ENCODE measurements at places on chromosomes 6 and 20.

GRCh38 chr20:32792316-32792715 is 27.4 kb upstream of the MAPRE1 start:
- no peak for DNase-seq

GRCh38 chr6:14674458-14674857 is 556.9 kb downstream of the CD83 start:
- no peak for DNase-seq

DNA sequence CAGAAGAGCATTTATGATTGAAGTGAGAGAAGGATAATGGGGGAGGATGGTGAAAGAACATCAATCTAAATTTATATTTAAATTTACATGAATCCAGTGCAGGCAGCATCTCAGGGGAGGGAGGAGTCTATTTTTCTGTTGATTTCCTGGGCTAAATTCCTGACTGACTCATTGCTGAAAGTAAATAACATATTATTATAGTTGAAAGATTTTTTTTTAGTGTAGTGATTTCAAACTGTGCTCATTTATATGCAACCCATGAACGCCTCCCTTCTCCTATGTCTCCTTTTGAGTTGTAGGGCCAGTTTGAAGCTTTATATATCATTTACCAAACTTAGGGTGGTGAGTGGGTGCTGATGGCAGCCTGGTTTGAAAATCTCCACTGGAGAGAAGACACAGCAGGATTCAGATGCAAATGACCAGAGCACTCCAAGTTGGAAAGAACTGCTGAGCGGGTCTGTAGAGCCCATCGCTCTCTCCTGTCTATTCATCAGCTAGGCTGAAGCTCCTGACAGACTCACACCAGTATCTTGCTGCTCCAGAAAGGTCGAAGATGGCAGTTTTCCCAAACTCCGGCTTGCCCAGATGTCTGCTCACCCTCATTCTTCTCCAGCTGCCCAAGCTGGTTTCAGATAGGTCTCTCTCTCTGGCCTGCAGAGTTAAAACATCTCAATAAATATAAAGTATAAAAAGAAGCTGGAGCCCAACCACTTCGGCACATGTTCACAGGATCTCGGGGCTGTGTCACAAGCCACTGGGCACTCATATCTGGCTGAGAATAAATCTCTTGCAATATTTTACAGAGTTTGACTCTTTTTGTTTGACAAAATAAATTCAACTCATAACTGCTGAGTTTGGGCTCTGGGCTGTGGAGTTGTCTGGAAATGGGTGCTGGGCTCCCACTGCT is 18.3 kb downstream of the BTN2A1 start:
- DNase-seq: peak; percentile 25

DNA sequence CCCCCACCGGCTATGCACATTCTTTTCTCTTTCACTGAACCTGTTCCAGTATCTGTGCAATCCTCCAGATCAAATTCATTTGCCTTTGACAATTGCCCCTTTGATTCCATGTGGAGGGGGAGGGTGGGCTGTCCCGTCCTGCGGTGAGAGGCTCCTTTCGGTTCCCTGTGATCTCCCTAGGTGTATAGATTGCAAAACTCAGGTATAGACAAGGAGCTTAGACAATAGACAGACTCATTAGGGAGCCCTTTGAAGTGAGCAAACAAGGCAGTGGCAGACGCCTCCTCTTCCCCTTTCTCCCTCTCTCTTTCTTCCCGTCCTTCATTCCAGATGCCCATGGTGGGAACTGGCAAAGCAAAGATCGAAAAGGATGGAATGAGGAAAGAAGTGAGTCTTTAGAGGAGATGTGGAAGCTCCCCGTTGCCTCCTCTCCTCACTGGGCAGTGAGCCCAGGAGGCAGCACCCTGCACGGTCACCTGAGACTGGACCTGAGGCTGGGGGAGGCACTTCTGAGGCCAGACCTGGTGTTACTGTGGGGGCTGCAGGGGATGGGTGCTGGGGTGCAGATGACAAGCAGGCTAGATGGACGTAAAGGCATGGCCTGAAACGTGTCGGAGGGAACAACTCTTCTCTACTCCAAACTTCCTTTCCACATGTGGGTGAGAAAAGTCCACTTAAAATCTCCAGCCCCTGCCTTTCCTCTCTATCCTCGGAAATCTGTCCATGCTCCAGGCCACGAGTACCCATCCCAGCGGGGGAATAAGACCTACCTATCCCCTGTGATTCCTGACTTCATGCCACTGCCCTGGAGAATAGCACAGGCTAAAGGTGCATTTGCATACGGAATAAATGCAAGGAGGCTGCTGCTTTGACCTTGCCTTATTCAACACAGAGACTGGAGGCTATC is 256.6 kb upstream of the FOXQ1 start:
- DNase-seq: no peak

GRCh38 chr6:166866839-166867637 is 89.3 kb downstream of the RNASET2 start:
- no peak for DNase-seq

- DNase-seq: peak; percentile 56
These were observed 300.2 kb downstream of the UTRN start for GRCh38 chr6:144585217-144585814.

- DNase-seq: no peak
These were observed 29.3 kb downstream of the GMPR start for GRCh38 chr6:16267428-16268263.

DNA sequence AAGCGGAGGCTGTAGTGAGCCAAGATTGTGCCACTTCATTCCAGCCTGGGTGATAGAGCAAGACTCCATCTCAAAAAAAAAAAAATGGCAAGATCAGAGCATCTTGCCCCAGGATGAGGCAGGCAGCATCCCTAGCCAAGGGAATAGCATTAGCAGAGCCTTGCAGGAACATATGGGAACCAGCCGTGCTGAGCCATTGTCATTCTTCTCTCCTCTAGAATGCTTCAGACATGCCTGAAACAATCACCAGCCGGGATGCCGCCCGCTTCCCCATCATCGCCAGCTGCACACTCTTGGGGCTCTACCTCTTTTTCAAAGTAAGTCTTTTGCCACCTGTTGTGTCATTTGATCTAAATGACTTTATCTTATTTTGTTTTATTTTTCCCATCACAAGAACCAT is 13.0 kb downstream of the HM13 start:
- no peak for DNase-seq

GRCh38 chr6:140205795-140206593 is 831.5 kb upstream of the CITED2 start:
- DNase-seq: no peak

- DNase-seq: no peak
These were observed 53.0 kb downstream of the GNAS-AS1 start for GRCh38 chr20:58797371-58798338.

DNA sequence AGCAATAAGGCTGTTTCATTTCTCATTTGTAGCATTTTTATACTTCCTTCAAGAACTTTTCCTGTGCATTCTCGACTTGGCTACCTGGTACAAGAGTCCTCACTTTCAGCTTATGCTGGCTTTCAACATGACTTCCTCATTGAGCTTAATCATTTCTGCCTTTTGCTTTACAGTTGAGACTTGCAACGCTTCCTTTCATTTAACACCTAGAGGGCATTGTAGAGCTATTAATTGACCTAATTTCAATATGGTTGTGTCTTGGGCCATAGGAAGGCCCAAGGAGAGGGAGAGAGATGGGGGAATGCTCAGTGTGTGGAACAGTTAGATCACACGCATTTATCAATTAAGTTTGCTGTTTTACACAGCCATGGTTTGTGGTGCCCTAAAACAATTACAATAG is 37.2 kb downstream of the SLC22A2 start:
- DNase-seq: peak; percentile 65

DNA sequence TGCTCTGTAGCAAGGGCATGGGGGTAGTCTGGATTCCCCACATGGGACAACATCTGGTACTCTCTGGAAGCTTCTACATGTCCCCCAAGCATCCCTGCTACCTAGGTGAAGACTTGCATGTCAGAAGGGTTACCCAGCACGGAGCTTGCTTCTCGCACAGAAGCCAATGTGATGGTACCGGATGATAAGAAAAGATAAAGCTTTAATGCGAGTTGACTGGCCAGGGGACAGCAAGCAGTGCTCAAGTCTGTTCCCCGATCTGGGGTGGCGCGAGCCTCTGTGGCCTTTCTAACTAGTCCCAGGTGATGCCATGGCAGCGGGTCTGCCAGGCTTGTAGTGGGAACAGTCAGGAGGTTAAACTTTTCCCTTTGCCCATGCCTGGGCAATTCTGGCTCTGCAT is 70.0 kb upstream of the TIAM2 start:
- no peak for DNase-seq

- no peak for DNase-seq
These were observed 4.5 kb upstream of the EPB41L2 start for GRCh38 chr6:131067521-131067920.

- DNase-seq: peak; percentile 53
These were observed 585 bp upstream of the DSE start for GRCh38 chr6:116369964-116370759.

DNA sequence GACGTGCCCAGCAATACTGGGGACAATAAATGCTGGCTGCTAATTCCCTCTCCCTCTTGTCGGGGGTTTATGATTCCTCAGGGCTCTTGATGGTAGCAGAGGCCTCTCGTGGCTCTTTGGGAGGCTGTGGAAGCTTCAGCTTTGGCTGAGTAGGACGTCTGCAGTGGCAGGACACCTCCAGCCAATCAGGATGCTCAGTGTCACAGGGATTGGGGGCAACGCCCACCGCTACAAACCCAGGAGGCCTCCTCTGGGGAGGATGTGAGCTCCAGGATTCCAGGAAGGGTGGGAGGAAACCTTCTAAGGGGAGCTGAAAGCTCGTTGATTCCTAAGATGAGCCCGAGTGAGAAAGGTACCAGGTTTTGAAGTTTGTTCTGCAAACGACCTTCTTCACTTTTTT is 19.4 kb downstream of the RSPO4 start:
- no peak for DNase-seq

GRCh38 chr6:4950076-4950475 is 53.8 kb downstream of the RPP40 start:
- no peak for DNase-seq

DNA sequence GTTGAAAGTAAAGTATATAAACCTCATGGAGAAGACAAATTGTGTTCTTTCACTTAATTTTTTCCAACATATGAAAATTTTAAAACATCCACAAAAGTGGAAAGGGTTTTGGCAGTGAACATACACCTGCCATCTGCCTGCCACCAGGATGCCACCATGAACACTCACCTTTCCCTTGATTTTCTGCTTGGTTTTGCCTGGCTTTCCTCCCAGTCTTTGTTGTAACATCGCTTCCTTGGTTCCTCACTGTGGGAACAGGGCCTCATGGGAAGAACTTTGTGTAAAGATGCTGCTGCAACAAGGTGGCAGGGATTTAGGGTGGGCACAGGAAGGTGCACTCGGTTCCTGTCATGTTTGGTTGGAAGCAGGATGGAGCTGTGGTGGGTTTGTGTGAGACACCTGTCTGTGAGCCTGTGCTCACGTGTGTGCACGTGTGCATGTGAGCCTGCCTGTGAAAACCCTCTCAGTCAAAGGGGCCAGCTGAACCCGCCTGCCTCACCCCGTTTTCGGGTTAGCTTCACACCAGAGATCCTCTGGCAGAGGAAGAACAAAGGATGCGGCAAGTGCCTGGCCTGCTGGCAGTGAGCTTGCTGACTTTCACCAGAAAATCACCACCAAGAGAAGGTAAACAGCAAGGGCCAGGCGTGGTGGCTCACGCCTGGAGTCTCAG is 11.0 kb upstream of the RBM38 start:
- DNase-seq: no peak

DNA sequence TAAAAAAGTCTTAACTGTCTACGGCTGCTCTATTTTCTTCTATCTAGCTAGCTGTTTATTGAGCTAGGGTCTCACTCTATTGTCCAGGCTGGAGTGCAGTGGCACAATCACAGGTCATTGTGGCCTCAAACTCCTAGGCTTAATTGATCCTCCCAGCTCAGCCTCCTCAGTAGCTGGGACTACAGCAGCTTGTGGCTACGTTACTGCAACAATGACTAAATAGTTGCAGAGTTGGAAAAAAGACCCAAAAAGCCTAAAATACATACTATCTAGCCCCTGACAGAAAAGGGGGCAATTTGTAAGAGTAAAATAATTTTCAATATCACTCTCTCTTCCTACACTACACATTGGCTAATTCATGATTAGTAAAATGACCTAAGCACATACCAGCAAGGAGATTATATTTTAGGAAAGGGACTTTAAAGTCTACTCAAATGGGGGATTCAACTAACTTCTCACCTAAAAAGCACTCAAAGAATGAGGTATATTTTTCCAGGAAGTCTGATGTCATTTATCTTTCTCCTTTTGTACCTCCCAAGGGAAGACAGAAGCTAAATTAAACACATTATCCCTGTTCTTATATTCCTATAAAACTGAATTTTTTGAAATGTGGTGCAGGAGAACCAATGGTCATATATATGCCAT is 82.8 kb downstream of the ZMYND8 start:
- DNase-seq: no peak

DNA sequence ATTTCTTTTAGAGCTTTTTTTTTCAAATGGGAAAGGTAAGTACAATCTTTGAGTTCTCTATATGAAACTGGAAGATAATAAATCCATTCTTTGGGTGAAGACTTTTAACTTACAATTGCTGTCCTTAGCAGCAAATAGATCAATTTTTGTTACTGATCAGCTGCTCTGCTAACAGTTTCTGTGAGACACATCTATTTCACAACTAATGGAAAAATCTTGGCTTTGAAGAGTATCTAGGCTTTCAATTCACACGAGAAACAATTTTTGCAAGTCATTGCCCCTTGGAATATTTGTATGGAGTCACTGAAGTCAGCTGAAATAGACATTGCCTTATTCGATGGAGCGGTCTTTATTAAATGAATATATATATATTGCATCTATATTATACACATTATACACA is 20.5 kb upstream of the ARG1 start:
- no peak for DNase-seq

Measured in DMS53 (cell line).